ENCODE measurements at places on chromosomes 1 and 21.

DNA sequence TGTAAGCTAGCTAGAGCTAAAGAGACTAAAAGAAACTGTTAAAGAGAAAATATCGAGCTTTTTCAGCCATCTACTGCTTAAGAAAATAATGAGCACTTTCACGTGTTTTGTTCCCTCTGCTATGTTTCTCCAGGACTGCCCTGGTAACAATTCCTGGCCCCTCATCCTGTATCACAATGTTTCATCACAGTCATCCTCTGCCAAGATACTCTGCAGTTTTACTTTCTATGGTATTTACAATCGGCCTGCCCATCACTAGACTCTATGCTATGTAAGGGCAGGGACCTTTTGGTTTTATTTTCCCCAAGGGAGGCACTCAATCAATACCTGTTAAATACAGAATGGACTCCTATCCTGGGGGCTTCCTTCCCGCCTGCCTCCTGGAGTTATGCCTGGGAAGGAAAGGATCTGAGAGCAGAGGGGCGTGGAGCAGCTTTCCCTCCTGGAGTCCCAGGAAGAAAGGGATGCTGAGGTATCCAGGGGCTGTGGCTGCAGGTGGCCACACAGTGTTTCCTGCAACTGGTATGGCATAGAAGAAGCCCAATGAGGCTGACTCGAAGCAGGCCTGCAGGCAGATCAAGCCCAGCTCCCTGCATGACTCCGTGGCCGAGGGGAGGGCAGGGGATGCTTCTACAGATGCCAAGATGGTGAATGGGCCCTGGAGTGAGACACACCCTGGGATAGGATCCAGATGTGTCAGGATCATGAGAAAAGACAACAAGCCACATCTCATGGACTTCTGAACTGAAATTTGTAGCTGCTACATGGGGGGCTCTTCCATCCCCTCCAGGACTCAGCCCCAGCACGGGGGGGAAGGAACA is 52.9 kb downstream of the MATN1 start:
- no peak for DNase-seq

GRCh38 chr1:97013136-97013535 is 291.6 kb downstream of the PTBP2 start:
- DNase-seq: no peak

- no peak for DNase-seq
Measured at GRCh38 chr21:38743772-38744529, 61.8 kb upstream of the ETS2 start.

GRCh38 chr1:109263234-109263596 is 13.9 kb downstream of the CELSR2 start:
- no peak for DNase-seq

DNA sequence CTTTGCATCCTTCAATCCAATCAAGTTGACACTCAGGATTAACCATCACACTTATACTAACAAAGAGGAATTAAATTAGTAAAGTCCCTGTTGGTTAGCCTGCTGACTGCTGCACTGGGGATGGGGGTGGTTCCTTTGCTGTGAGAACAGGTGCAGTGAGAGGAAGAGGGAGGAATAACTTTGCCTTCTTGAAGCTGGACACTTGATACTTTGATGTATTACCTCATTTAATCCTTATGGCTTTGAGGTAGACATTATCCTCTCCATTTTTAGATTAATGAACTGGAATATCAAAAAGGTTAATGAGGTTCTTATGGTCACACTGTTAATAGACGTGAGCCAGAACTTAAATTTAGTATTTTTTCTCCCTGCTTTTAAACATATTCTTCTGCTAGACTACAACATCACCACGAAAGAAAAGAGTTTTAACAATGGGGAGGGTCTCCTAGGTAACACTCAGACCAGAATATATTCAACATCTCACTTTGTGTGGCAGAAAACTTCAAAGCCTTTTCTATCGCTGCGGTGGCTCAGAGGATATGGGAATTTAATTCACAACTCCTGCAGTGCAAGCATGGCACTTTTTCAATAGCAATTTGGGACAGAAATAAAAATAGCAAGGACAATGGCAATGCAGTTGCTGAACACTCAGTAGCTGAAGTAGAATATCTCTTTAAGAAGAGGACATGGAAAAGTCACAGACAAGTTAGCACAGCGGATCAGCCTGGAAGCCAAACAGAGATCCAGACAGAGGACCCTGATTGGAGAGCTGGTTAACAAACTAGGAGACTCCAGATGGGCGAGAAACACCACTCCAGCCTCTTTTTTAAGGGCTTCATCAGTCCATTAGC is 68.8 kb upstream of the DNAH14 start:
- no peak for DNase-seq

- DNase-seq: no peak
Measured at GRCh38 chr1:58104960-58105359, 441.6 kb downstream of the OMA1 start.

DNA sequence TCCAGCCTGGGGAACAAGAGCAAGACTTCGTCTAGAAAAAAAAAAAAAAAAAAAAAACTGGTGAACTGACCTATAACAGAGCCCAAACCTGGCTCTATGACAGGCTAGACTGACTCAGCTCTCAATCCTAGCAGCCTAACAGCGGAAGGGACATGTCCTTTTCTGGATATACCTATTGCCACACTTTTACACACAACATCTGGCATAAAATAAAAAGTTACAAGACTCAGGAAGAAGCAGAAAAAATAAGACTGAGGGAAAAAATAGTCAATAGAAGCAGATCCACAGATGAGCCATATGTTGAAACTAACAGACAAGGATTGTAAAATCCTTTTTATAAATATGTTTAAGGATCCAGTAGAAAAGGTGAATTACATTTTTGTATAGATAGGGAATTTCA is 57.5 kb upstream of the IPO9 start:
- no peak for DNase-seq

GRCh38 chr1:56406821-56407220 is 172.5 kb downstream of the PLPP3 start:
- DNase-seq: no peak

- no peak for DNase-seq
Measured at GRCh38 chr1:146001709-146002108, 5.3 kb upstream of the TXNIP start.

DNA sequence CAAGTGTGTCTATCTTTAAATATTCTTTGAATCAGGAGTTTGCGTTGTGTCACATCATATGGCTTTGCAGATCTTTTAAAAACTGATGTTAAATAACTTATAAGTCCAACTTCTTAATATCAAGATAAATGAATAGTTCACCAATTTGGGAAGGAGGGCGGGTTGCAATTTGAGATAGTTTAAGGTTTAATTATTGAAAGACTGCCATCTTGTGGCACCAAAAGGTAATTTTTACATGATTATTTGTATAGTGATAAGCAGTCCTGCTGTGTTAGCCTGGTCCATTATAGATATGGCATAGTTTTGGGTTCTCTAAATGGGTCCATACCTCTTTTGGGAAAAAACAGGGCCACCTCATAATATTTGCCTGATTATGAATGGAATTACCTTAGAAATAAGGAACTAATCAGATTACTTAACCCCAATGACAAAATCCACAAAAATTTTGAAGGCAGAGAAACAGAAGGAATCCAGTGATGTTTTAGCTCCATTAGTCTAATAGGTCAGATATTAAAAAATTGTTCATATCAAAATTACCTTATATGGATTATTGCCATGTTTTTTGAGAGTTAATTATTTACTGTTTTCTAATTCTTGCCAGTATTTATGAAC is 64.3 kb downstream of the PRKAA2 start:
- no peak for DNase-seq

- no peak for DNase-seq
Measured at GRCh38 chr1:232142403-232143314, 487.3 kb downstream of the SIPA1L2 start.

- no peak for DNase-seq
Measured at GRCh38 chr1:206890125-206891060, 6.8 kb upstream of the IL24 start.

Measured in activated CD4-positive, alpha-beta T cell treated with anti-CD3 and anti-CD28 coated beads, Interleukin-2, amount 50 U/mL, for 4 hours (primary cell).